Activated T-cell treated with anti-CD3 and anti-CD28 coated beads, Interleukin-2, amount 50 U/mL, for 48 hours (primary cell): ENCODE measurements at places on chromosomes 4 and X.

GRCh38 chr4:74056114-74056857 lies 17.8 kb upstream of the CXCL3 start:
- no peak for DNase-seq

DNA sequence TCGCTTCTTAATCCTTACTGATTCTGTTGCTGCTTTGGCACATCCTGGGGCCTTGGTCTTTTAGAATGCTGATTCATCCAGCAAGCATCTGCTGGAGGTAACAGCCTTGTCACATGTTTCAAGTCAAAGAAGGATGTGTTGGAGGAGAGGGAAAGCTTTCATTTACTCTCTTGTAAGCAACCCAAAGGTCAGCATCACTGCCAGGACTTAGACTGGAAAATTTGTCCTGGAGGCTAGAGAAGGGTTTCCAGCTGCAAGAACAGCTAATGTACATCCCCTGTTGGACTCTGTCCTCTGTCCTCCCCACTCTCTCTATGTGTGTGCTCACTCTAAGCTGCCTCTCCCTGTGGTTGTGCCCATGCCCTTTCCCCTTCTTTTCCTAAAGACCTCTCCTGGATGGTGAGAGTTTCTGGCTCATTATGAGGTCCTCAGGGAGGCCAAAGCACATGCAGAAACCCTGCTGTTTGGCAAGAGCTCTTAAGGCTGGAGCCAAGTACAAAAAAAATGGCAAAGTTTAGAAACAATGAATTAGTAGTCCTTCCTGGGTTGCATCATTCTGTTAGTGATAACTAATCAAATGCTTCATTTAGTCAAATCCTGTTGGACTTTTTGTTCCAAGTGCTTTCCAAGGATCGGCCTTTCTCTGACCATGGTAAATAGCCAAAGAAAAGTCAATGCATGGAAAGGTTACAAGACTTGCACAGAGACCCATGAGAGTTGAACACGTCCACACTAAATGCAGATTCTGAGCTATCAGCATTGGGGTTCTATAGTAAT lies 13.4 kb upstream of the SRPX start:
- no peak for DNase-seq

- DNase-seq = no peak
Measured at GRCh38 chr4:27027428-27027827, 166.8 kb downstream of the STIM2 start.

GRCh38 chr4:55609393-55609866 lies 17.4 kb upstream of the PDCL2 start:
- DNase-seq = no peak

GRCh38 chr4:98838977-98839618 lies 89.8 kb downstream of the EIF4E start:
- no peak for DNase-seq

GRCh38 chrX:19776753-19777152 lies 110.6 kb downstream of the SH3KBP1 start:
- DNase-seq = no peak

- no peak for DNase-seq
Measured at GRCh38 chr4:124431653-124432192, 280.8 kb downstream of the ANKRD50 start.

DNA sequence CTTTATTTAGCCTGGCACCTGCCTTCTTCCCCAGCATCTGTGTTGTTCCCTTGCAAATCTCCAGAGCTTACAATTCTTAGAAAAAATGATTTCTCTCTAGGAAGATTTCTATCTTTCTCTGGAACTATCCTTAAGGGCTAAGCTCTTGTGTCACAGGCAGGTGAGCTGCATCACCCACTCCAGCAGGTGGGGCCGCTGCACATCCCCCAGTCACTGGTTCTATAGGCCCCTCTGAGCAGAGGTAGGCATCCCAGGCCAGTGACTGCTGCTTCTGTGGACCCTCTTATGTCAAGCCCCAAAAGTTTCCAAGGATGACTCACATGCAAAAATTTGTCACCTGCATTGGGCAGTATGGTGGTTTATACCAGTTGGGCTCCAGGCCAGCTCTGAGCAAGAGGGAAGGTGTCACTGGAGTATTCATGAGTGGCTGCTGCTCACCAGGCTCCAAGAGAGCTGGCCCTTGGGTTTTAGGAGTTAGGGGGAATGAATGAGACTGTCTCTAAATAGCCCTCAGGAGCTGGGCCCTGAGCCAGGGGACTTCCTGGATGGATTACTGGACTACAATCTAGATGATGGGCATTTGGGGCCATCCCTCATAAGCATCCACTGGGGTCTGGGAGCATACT lies 208.1 kb upstream of the EOLA2 start:
- DNase-seq = no peak

GRCh38 chr4:127629371-127629770 lies 3.4 kb upstream of the INTU start:
- DNase-seq = no peak

- peak; percentile 55 for DNase-seq
Measured at GRCh38 chr4:153541456-153542096, 75.4 kb downstream of the TMEM131L start.

- no peak for DNase-seq
Measured at GRCh38 chr4:82599336-82599735, 37.5 kb upstream of the TMEM150C start.

GRCh38 chr4:19205853-19206252 lies 1045.9 kb upstream of the SLIT2 start:
- no peak for DNase-seq

- no peak for DNase-seq
Measured at GRCh38 chr4:26682436-26682835, 98.6 kb downstream of the TBC1D19 start.

GRCh38 chrX:53398216-53398615 lies 24.2 kb downstream of the SMC1A start:
- no peak for DNase-seq

DNA sequence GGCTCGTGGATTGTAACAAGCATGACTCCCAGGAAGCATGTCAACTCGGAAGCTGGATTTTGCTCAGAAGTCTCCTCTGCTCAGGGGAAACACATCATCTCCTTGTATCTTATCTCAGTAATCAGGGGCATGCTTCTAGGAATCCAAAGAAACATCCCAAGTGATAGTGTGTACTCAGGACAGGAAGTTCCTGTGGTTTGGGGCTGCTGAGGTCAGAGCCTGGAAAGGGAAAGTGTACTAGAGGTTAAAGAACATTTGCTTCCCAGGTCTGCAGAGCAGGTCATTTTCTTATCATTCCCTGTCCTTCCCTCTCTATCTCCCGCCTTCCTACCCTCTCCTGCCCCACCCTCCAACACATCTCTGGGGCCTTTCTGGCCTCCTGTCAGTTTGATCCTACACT lies 38.8 kb downstream of the SLC34A2 start:
- no peak for DNase-seq

DNA sequence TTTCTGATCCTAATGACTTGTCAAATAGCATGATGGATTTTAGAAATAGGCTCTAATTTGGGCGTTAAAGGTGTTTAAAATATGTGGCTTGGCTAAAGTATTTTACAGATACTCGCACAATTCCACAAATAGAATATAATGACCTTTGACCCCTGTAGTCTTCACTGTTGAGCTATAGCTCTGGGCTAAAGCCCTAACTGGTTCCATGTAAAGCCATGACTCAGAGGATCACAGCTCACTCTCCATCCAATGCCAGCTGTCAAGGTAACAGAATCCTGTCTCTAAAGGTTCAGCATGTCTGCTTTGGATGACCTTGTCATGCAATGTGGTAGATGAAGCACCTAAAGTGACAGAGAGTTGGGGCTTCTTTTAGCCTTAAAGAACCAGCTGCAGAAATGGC lies 42.5 kb downstream of the TLR10 start:
- no peak for DNase-seq

DNA sequence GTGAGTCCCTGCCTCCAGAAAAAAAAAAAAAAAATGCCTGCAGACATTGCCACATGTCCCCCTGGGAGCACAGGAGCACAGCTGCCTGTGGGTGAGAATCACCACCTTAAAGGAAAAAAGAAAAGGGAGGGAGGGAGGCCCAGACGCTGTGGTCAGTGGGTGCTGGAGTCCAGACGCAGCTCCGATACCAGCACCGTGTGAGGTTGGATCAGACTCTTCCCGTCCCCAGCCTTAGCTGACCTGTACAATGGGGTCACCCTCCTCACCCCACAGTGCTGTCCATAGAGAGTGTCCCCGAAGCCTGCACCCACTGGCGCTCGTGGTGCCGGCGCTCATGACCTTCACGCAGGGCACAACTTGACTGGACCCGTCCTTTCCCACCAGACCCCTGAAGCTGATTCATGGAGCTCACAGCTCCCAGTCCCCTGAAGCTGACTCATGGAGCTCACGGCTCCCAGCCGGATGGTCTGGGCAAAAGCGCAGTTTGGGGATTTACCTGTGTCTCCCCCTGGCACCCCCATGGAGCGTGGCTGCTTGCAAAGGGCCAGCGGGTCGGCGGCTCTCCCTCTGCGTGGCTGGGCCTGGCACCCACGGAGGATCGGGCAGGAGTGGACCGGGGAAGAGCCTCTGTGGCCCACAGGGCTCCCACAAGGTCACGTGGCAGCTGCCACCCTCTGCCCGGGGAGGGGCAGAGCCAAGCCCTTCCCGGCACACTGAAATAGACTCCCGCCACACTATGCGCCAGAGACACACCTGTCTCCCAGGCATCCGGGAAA lies 31.4 kb downstream of the ABLIM2 start:
- no peak for DNase-seq

DNA sequence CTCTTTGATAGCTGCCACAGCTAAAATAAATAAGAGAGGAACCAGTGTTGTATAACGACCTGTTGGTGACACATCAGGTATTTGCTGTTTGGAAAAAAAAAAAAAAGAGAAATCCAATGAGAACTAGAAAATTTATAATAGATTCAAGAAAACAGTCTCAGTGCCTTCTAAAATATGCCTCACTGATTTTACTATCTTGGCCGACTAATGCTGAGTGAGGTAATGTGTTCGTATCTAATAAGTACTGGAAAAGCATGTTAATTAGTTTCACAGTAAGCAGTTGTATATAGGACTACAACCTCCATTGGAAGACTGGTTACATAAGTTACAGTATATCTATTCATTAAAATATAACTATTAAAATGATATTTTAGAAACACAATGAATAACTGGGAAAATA lies 32.4 kb downstream of the ATP8A1 start:
- DNase-seq = no peak

DNA sequence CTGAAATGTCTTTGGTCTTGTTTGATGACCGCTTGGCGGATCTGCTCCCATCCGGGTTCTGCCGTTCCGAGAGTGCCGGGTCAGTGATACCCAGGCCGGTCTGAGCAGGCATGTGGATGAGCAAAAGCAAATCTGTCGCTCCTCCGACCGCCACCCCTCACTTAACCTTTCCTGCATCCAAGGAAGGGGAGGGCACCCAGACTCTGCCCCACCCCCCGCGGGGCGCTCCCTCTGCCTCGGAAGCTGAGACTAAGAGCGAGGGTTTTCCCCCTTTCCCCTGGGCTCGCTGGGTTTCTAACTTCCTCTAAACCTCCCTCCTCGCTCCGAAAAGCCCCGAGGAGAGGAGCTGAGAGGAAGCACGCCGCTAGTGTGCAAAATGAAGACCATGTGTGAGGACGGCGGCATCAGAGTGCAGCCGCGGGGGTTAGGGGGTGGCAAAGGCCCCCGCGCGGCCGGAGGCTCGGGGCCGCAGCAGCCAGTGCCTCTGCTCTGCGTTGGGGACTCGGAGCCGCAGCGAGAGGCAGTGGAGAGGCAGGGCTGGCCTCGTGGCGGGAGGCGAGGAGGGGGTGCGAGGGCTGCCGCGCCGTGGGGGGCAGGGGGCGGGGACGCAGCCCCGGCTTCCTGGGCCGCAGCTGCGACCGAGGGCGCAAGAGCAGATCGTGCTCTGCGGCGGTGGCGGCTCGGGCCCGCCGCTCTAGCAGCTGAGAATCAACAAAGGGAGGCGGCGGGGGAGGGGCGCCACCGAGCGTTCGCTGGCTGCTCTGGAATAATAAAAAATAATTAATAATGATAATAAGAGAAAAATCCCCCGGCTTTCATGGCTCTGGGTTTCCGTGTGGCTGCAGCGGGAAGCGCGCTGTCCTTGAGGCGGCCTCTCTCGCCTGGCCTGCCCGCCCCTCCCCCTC lies 55.8 kb upstream of the BCOR start:
- peak; percentile 79 for DNase-seq

DNA sequence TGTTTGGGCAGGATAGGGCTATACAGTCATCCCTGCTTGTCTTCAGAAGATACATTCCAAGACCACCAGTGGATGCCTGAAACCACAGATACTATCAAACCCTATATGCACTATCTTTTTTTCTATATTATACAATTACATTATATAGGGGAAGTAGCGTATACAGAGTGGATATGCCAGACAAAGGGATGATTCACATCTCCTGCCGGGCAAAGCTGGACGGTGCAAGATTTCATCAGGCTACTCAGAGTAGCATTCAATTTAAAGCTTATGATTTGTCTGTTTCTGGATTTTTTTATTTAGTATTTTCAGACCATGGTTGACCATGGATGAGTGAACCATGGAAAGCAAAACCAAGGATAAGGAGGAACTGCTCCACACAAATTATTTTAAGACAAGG lies 7.0 kb upstream of the AMTN start:
- DNase-seq = no peak

DNA sequence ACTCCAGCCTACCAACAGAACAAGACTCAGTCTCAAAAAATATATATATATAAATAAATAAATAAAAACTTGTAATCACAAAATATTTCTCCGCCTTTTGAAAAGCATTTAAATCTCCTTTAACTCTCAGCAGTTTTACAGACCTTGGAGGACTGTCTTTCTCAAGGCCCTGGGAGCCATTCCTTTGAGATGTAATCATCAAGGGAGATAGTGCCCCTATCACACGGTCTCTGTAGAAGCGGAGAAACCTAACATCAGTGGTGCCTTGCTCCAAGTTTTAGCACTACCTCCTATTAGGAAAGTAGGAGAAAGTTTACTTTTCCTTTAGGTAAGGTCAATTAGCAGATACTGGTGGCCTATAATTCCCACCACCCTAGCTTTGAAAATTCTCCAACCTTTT lies 58.5 kb downstream of the ANTXR2 start:
- no peak for DNase-seq

- no peak for DNase-seq
Measured at GRCh38 chrX:69070949-69071650, 94.2 kb downstream of the PJA1 start.
